ENCODE measurements at places on chromosomes 2 and 18.

- DNase-seq, result no peak
Measured at GRCh38 chr2:121429927-121430520, 100.7 kb upstream of the RNU4ATAC start.

- DNase-seq, result no peak
Measured at GRCh38 chr2:6401301-6401700, 464.4 kb downstream of the CMPK2 start.

- no peak for DNase-seq
Measured at GRCh38 chr2:48341551-48342133, 188.3 kb upstream of the STON1 start.

- DNase-seq, result no peak
Measured at GRCh38 chr18:76647322-76647721, 152.3 kb upstream of the ZNF516 start.

- no peak for DNase-seq
Measured at GRCh38 chr18:54157646-54158385, 66.7 kb downstream of the MBD2 start.

DNA sequence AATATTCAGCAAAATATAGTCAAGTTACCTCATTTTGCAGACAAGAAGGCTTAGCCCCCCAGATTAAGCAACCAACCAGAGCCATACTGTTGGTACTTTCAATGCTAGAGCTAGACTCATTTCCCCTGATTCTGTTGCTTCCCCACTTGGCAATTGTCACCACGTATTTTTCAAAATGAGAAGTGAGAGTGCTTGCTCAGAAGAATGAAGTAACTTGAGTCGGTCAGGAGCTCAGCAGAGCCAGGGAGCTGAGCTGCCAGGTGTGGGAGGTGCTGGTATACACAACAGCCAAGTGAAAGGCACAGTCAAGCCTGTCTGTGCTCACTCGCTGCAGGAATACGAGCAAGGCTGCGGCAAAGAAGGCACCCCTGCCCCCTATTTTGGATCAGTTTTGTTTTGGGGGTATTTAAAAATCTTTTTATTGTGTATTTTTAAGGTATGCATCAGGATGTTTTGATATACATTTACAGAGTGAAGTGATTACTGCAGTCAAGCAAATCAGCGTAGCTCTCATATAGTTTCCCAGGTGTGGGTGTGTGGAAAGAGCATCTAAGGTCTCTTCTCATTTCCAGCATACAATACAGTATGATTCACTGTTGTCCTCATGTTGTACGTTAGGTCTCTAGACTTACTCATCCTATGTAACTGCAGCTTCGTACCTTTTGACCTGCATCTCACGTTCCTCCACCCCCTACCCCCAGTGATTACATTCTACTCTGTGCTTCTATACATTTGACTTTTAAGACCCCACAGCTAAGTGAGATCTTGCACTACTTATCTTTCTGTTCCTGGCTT, 62.4 kb downstream of the MRPS9 start:
- DNase-seq, result no peak

DNA sequence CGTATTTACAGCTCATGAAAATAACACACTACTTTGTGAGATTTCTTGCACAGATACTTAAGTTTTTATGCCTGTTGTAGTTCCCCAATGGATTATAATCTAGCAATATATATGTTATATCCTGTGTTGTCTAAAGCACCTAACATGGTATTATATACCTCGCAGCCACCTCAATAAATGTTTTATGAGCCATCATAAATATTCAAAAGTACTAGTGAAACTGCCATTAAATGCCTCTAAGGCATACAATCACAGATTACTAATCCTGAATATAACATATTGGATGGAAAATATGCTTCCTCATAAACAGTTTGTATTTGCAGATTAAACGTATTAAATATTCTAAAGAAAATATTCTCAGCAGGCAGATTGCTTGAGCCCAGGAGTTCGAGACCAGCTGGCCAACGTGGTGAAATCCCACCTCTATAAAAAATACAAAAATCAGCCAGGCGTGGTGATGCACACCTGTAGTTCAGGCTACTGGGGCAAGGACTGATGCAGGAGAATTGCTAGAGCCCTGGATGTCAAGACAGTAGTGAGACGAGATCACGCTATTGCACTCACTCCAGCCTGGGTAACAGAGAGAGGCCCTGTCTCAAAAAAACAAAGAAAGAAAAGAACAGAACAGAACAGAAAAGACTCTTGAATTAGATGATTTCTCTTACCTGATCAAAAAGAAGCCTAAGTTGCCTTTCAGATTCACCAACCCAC, 64.1 kb downstream of the ATAD2B start:
- DNase-seq, result no peak

GRCh38 chr2:122186761-122187222, 431.3 kb downstream of the TSN start:
- DNase-seq, result no peak

GRCh38 chr2:181273986-181274385, 183.2 kb upstream of the ITGA4 start:
- DNase-seq, result no peak

DNA sequence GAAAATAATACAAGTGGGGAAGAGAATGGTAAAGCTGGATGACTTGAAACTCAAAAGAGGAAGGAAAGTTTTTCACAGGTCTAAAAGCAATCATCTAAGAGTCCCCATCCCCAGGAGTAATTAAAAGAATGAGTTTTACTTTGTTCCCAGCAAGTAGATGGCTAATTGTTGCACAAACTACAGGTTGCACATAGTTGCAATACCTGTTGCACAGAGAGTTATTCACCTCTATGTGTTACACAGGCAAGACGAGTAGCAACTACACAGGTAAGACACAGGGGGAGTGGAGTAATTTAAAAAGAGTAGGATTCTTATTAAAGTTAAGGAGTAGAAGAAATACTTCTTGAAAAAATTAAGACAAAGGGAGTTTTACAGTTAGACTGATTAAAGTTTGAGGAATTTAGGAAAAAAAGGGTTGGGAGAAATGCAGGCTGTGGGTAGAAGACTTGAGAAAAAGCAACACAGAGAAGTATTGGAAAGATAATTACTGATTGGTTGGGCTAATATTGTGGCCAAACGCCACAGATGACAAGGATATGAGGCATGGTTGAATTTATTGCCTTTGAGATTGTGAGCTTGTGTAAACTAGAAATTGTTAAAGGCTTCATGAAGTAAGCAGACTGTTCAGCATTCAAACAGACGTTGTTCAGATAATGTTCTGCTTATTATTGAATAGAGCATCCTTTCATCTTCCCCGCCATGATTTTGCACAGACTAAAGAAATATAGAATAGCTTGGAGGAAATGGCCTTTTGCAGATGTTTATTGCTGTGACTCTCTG, 699.3 kb downstream of the NR4A2 start:
- DNase-seq, result no peak

- DNase-seq, result no peak
Measured at GRCh38 chr2:42345986-42346385, 15.0 kb downstream of the COX7A2L start.

GRCh38 chr18:67513280-67513679, 3.2 kb downstream of the DSEL start:
- no peak for DNase-seq

GRCh38 chr2:225737556-225737955, 338.0 kb downstream of the NYAP2 start:
- DNase-seq, result no peak

DNA sequence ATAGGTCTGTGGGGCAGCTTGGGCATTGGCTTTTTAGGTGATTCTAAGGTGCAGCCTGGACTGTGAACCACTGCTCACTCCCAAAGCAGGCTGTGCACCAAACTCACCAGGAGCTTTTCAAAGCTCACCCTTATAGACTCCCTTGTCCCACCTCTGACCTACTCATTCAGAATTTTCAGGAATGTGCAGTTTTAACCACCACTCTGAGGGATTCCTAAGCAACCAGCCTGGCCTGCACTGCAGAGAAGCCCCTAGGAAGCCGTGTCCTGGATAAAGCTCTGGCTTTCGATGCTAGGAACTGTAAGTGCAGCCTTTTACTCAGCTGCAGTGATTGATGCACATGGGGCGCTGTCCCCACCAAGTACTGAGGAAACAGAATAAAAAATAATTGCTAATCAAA, 33.0 kb downstream of the MRO start:
- DNase-seq, result no peak

GRCh38 chr2:96533292-96534073, 3.1 kb upstream of the ARID5A start:
- no peak for DNase-seq

GRCh38 chr2:74935975-74936391, 22.5 kb upstream of the POLE4 start:
- DNase-seq, result no peak

DNA sequence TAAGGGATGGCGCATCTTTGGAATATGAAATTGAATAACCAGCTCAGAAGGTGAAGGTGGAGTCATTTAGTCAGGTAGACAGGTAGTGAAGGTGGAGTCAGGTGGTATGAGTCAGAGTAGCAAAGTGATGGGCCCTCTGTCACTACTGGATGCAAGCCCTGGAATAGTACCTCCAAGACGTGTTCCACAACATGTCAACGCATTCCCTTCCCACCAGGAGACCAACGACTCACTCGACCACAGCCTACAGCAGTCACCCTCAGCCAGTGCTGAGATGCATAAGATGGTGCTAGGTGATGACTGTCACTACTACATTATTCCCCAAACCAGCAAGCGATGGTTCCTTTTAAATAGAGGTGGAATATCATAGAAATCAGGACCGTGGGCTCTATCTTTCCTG, 6.8 kb downstream of the CPLX4 start:
- no peak for DNase-seq

GRCh38 chr2:207101984-207102383, 63.8 kb downstream of the KLF7 start:
- DNase-seq, result no peak

GRCh38 chr2:230960026-230960425, 35.0 kb upstream of the GPR55 start:
- DNase-seq, result no peak

DNA sequence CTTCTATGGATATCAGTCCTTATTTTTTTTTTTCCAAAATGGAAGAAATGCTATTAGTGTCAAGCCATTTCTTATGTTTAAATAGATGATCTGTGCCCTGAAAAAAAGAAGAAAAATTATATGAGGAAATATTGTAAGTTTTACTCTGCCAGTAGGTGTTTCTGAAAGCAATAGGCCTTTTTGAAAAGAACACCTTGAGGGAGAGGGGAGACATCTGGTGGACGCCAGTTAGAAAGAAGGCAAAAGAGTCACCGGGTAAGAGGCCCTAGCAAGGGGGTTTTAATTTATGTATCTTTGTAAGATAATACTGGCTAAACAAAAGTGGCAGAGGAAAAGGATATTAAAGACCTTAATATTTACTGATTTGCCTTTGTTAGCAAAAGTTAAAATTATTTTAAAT, 56.1 kb downstream of the DYNAP start:
- no peak for DNase-seq

- no peak for DNase-seq
Measured at GRCh38 chr2:8115456-8115855, 566.4 kb upstream of the ID2 start.

DNA sequence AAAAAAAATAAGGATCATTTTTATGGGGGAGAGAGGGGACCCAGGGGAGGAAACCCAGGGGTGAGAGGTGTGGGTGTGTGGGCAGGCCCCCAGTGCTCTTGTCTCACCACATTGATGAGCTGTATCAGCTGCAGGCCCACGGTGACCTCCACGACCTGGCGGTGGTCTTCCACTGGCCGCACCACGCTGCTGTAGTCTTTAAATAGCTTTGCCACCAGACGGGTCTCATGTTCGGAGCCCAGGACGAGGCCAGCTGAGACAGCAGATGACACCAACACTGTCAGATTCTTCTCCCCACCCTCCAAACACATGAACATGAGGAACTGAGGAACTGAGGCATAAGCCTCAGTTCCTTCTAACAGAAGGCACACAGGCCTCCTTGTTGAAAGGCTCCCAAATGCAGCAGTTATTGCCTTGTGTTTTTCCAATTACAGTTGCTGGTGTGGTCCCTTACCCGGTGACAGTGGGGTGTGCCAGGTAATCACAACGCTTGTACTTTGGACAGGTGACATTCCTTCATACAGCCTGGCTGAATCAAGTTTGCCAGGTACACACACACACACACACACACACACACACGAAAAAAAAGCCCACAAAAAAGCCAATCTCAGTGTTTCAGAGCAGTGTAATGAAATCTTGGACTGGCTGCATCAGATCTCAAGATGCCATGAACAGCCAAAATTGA, 4.7 kb downstream of the CHRNA1 start:
- no peak for DNase-seq

GRCh38 chr18:78503129-78503528, 476.5 kb upstream of the SALL3 start:
- DNase-seq, result no peak

- DNase-seq, result no peak
Measured at GRCh38 chr2:151544449-151544848, 134.7 kb downstream of the RIF1 start.

- no peak for DNase-seq
Measured at GRCh38 chr2:68193787-68194372, 36.2 kb downstream of the PNO1 start.

DNA sequence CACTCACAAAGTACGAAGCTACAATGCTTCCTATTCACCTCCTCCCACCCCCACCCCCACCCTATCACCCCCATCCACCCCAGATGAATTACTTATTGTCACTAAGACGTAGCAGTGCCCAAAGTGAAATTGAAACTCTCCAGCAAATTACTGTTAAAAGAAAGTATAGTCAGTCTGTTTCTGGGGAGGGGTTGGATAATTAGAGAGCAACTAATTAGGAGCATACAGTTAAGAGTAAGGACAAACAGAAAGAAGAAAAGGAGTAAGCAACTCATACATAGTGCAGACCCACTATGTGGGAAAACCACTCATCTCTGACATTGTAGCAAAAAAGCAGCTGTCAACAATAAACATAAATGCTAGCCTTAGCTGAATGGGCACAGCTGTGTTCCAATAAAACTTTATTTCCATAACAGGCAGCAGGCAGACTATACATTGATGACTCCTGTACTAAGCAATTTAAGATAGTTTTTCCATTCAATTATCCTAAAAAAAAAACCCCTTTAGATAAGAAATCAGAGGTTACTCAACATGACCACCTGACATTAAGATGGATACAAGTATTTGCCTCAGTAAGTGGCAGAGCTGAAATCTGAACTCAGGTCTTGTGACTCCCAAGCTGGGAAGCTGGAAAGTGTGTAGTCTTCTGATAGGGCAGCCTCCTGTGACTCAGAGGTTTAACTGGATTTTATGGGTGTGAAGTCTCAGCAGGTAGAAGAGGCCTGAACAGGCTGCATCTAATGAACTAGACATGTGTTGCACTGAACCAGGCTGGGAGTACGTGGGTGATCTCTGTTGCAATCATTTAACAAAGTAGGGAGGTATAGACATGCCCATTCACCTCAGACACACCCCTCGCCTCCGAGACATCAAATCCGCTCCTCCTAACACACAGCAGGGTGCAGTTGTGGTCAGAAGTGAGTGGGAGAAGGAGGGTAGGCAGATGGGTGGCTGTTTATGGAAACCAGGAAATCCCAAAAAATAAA, 171.8 kb upstream of the KLF7 start:
- no peak for DNase-seq

DNA sequence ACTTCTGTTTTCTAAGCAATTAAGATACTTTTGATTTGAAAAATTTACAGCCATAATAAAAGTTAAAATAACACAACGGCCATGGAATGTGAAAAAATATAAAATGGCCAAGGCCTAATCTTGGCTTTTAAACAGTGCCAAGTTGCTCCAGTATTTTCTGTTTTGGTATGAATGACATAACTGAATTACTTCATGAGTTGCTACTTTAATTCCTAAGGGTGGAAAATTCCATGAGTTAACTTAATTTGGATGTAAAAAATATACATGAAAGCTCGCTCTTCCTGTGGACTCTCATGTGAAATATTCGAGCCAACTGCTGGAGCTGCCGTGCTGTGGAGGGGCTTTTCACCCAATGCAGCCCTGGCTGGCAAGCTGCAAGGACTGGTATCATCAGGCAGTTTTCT, 286.0 kb upstream of the CCDC68 start:
- no peak for DNase-seq
